AG08395 (cell line): ENCODE measurements at places on chromosomes 16 and 17.

- no peak for DNase-seq
Observed at GRCh38 chr17:1007310-1008007, 10.5 kb downstream of the TIMM22 start.

GRCh38 chr16:24041834-24042631 is 206.2 kb downstream of the PRKCB start:
- DNase-seq = peak; percentile 80

DNA sequence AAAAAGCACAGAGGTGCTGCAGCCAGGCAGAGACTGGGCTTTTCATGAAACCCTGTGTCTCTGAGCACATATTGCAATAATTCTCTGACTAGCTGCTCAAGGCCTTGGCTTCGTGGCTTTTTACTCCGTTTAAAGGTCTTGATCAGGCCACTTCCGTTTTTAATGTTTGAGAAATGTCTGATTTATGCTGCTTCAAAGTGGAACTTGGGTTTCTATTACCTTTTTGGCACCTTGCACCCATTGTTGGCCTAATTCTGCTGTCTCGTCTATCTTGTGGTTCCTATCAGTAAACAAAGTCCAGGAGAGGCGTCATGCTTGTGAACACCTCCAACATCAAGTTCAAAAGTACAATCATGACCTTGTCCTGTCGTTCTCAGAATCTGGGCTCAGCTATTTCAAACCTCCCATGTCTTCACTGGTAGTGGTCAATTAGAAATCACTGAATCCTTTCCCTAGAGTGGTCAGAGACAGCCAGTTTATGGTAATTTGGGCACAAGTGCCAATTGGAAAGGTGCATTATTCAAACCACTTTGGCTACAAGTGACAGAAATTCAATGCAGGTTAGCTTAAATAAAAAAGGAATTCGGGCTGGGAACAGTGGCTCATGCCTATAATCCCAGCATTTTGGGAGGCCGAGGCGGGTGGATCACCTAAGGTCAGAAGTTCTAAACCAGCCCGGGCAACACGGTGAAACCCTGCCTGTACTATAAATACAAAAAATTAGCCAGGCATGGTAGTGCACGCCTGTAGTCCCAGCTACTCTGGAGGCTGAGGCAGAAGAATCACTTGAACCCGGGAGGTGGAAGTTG is 33.3 kb upstream of the METTL9 start:
- no peak for DNase-seq

- peak; percentile 37 for DNase-seq
Observed at GRCh38 chr16:89257281-89257731, 39.8 kb downstream of the ZNF778 start.

GRCh38 chr16:30641378-30641982 is 9.3 kb upstream of the PRR14 start:
- DNase-seq = no peak

DNA sequence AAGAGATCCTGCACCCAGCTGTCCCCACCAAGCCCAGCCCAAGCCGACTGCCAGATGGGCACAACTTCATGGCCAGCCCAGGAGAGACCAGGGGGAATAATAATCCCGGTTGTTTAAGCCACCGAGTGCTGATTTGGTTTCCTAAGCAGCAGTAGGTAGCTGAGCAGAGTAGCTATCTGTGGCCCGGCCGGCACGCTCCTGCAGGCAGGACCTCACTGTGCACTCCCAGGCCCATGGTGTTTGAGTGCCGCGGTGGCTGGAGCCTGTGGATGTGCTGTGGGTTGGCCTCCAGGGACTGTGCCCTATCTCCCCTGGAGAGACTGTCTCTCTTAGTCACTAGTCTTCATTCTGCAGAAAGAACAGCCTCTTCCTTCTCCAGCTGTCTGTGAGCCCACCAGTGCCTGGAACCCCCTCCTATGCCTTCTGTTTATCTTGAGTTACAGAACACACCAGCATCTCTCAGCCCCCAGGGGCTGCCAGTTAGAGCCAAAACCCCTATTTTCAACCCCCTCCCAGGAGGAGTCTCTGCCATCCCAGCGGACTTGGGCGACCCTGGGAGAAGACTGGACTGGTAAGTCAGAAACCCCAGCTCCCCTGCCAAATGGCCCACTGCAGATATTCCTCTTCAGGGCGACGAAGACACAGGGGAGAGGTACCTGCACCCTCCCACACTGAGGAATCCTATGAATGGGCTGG is 152.0 kb downstream of the SDK2 start:
- DNase-seq = no peak
